Skeletal muscle cell (primary cell): ENCODE measurements at places on chromosomes 5 and 9.

DNA sequence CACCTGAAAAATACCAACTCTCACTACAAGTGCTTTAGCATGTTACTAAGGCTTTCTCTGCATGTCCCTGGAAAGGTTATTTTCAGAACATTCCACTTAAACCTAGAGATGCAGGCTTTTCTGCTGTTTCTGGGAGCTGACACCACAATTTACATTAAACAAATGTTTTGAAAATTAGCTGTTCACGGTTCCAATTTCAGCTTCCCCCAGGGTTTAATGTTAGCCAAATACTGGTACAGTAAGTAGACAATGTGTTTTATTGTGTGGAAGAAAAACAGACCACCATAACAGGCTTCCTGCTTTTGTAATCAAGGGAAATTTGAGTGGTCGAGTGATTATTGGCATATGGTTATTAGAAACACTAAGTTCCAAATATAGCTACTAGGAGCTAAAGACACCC, 32.0 kb downstream of the MACROH2A1 start:
- no peak for DNase-seq

GRCh38 chr9:13868336-13868735, 445.6 kb downstream of the NFIB start:
- DNase-seq = no peak

- DNase-seq = peak; percentile 23
Observed at GRCh38 chr5:144142139-144142823, 28.2 kb downstream of the YIPF5 start.

DNA sequence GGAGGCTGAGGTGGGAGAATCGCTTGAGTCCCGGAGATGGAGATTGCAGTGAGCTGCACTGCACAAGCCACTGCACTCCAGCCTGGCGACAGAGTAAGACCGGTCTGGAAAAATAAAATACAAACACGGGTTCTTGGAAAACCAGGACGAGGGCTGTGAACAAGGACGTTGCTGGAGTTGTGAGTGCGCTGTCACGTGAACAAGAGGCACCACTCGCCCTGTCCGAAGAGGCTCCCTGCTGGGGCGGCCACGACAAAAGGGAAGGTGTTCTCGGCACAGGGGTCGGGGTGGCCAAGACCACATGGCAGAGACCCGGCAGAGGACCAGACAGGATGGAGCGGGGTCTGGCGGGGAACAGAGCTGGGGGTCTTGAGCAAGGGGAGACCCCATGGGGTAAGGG, 30.6 kb upstream of the UBAC1 start:
- no peak for DNase-seq
